ENCODE measurements at places on chromosomes 2 and 18.

GRCh38 chr18:58067601-58068000 is 23.6 kb downstream of the NEDD4L start:
- no peak for DNase-seq

- DNase-seq, result no peak
Measured at GRCh38 chr2:23901966-23902846, 24.7 kb downstream of the ATAD2B start.

DNA sequence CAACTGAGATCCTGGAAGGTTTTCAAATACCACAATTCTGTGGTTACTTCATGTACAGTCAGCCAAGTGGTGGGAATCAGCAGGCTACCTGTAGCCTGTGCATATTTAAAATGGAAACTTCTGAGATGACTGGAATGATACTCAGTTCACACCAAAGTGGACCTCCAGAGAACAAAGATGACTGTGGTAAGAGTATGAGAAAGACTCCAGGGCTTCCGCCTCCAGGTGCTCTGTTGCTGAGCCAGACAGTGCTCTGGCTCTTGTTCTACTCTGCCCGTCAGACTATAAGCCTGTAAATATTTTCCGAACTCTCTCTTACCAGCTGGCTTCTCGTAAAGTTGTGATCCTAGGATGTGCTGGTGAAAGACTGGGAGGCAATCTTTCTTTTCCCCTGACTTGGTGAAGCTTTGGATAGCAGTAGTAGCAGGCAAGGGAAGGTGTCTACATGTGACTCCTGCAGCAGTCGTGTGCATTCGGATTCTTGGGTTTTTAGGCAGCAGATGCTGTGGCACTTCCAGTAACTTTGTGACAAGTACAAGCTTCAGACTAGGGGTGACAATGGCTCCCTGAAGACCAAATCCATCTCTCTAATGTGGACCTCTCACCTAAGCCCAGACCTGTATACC is 23.1 kb downstream of the ST3GAL5 start:
- DNase-seq, result no peak

- no peak for DNase-seq
Measured at GRCh38 chr18:48862132-48862531, 88.6 kb downstream of the SMAD7 start.

DNA sequence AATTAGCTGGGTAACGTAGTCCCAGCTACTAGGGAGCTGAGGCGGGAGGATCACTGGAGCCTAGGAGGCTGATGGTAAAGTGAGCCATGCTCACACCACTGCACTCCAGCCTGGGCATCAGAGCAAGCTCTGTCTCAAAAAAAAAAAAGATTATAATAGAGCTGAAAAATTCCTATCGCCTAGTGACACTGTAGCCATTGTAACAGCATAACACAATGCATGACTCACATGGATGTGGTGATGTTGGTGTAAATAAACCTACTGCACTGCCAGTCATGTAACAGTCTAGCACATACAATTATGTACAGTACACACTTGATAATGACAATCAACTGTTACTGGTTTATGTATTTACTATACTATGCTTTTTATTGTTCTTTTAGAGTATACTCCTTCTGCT is 39.6 kb downstream of the MGAT4A start:
- DNase-seq, result no peak

DNA sequence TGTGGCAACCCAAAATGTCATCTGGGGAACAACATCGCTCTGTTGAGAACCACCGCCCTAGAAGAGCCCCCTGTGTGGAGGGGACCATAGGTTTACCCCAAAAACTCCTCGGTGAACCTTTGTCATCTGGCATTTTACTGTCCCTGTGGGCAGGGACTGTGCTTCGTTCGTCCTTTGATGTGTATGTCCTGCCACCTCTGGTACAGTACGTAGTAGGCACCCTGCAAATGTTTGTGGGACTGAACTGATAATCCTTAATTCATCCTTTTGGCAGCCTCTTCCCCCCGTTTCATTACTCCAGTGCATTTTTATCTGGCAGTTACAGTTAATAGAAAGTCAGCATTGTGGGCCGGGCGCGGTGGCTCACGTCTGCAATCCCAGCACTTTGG is 728 bp downstream of the NAPG start:
- no peak for DNase-seq

DNA sequence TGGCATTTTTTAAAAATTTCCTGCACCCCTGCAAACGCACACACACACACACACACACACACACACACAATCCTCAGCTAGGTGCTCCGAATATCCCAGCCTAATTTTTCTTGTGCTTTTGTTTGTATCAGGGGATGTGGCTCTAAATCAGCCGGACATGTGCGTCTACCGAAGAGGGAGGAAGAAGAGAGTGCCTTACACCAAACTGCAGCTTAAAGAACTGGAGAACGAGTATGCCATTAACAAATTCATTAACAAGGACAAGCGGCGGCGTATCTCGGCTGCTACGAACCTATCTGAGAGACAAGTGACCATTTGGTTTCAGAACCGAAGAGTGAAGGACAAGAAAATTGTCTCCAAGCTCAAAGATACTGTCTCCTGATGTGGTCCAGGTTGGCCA is 1.8 kb downstream of the HOXD13 start:
- DNase-seq, result no peak

DNA sequence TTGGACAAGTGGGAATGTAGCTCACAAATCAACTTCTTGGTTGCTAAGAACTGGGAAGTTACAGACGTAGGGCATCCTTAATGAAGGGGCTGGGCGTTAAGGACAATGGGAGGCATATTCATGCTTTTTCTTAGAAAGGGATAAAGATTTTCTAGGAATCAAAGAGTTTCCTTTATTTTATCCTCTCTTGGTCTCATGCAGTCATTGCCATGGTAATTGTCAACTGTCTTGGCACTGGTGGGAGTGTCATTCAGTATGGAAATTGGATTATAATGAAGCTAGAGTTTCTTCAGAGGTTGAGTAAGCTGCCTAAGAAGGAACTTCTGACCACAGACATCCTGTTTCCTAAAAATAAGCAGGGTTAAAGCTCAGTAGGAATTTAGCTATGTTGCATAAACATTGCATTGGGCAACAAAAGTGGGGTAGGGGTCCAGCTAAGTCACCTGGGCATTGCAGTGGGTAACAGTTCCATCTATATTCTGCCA is 114.0 kb downstream of the LYPD6B start:
- no peak for DNase-seq

- no peak for DNase-seq
Measured at GRCh38 chr2:136116813-136117390, 1.0 kb downstream of the CXCR4 start.

DNA sequence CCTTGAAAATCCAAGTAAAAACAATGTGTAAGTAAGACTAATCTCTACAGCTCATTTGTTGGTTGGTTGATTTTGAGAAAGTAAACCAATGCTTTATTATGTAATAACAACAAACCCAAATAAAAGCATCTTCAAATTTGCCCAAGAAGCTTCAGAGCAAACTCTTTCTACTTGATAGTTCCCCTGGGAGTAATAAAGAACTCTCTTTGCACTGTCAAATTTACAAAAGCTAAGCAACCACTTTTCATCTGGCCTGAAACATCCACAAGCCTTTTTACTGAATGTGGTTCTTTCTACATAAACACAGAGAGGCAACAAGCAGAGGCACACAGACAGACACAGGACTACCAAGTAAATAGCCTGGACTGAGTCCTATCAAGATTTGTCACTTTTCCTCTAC is 28.8 kb upstream of the CACNB4 start:
- DNase-seq, result no peak

GRCh38 chr2:155100261-155100660 is 401.8 kb downstream of the KCNJ3 start:
- DNase-seq, result no peak

DNA sequence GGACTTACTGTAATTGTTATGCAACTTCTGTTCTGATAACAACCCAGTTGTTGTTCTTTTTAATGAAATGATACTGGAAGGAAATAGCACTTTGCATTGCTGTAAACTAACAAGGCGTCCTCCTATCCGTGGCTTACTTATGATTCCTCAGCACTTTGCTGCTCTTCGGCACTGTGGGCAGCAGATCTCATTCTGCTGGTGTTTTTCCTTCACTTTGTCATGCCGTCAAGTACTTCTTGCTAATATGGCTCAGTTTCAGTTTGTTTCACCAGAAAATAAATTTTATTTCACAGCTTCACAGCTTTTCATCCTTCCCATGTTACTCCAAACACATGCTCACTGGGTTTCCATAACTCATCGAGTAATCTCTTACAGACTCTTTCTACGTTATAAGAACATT is 289.3 kb downstream of the MEIS1 start:
- no peak for DNase-seq

DNA sequence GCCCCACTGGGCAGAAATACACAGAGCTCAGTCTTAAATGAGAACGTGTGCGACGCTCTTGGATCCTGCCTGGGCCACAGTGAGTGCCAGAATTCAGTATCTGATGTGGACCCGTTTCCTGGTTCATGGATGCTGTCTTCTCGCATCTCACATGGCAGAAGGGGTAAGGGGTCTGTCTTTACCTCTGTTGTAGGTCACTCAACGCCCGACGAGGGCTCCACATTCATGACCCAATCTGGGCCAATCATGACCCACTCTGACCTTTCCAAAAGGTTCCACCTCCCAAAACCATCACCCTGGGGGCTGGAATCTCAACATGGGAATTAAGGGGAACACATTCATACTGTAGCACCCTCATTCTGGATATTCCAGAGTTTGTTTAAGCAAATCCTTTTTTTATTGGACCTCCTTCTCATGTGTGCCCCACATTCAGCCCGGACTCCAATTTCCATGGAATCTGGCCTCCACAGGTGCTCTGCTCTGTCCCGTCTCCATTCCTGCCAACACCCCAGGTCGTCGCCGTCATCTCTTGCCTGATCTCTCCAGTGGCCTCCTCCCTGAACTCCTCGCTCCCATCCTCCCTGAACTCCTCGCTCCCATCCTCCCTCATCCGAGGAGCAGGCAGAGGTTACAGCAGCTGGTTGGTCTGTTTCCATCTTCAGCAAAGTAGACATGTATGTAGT is 78.9 kb upstream of the OTOS start:
- DNase-seq, result no peak

DNA sequence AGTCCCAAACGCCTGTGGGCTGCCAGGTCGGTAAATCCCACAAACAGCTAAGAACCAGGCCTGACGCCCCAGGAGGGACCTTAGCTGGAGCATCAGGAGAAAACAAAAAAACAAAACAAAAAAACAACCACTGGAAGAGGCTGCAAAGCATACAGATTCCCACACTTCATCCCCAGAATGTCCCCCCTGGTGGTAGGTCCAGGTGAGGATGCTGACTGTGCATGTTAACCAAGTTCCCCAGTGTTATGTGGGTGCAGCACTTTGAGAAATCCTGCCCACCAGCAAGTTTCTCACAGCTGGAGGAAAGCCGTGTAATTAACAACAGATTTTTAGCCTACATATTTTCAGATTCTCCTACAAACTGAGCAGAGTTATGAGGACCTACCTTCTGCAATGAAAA is 15.1 kb downstream of the ST3GAL5 start:
- no peak for DNase-seq
